Activated T-cell treated with anti-CD3 and anti-CD28 coated beads, Interleukin-2, amount 50 U/mL, for 4 hours (primary cell): ENCODE measurements at places on chromosomes 5 and 9. TPM values are rescaled to one million over a fixed set of nuclear protein-coding genes. Genes with fewer than 3 reads are reported as not detected.

GRCh38 chr5:148978370-148979082 is 84.3 kb downstream of the SH3TC2 start:
- DNase-seq = no peak

DNA sequence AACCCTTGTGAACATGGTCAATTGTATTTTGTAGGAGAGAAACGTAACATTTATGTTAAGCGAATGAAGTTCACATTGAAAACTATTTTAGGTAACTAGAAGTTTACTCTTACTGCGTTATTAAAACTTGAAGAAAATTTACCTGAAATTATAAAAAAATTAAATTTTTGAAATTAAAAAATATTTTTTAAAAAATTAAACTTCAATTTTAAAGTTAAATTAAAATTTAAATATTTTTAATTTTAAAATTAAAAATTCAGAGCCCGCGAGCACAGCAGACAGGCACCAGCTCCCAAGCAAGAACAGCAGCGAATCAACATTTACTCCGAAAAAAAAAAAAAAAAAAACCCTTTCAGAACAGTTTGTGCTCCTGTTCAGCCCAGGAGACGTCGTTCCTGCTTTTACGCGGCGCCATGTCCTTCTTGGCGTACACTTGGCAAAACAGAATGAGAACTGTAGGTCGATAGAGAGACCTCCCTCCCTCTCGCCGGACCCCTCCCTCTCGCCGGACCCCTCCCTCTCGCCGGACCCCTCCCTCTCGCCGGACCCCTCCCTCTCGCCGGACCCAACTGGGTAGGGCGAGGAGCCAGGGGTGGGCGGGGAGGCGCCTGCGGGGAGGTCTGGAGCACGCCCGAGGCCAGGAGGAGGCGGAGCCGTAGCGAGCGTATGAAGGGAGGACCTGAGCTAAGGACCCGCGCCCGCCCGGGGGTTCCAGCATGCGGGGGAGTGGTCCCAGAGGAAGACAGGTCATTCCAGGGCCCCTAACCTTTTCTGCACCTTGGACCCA is 235.8 kb downstream of the ROR2 start:
- no peak for DNase-seq

DNA sequence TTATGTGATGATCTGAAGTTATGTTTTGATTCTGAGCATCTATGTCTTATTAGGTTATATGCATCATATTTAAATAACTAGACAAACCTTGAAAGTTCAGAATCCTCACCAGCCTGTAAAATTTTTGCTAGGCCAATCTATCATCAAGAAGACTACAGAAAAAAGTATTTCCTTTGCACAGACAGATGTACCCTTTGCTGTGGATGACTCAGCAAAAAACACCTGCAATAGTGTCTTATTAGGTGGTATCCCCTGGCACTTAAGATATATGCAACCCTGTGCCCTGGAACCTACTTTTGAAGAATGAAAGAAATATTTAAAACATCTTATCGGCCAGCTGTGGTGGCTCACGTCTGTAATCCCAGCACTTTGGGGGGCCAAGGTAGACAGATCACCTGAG is 130.6 kb downstream of the SLF1 start:
- DNase-seq = no peak

GRCh38 chr9:96073531-96074480 is 198.3 kb downstream of the ERCC6L2 start:
- no peak for DNase-seq

DNA sequence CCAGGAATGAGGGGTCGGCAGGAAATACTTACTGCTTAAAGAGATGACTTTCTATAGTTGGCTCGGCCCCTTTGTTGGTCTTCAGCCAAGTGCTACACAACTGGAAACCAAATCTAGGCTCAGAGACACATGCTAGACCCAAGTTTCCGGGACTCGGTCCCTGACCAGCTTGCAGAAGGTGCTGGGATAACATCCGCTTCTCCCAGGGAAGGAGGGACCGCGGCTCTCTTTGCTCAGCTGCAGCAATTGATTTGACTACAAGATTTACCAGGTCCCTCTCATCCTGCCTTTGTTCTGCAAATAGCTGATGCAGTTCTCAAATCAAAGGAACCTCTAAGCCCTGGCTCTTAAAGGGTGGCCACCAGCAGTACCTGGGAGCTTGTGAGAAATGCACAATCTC is 314.7 kb downstream of the MLLT3 start:
- no peak for DNase-seq

GRCh38 chr9:86766912-86767311 is 180.4 kb downstream of the GAS1 start:
- DNase-seq = no peak

- no peak for DNase-seq
Observed at GRCh38 chr5:38555354-38556087, 925 bp downstream of the LIFR start.

- no peak for DNase-seq
Observed at GRCh38 chr9:84151640-84152039, 171.0 kb downstream of the RMI1 start.

DNA sequence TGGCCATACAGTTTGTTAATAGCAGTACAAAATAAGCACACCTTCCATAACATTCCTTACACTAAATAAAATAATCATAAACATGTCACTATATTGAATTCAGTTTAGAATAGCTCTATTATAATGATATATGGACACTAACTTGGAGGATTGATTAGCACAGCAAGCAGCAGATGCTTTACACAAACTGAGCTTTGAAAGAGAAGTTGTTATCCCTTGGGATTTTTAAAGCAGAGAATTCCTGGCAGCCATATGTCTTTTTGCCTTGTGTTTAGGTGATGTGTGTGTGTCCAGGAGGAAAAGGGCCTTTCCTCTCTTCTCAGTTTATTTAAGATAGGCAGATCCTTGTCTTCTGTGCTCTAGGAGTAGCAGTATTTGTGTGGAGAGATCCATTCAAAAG is 232.2 kb upstream of the GRIN3A start:
- no peak for DNase-seq

NR4A3 gene
- total RNA-seq = 26.5 TPM

PCDHGA9 gene
- total RNA-seq = 0.16 TPM

TIMD4 gene
- total RNA-seq = 0.52 TPM

SLC12A7 gene
- 18.5 TPM for total RNA-seq

EQTN gene
- not detected for total RNA-seq

SPINK13 gene
- total RNA-seq = not detected
